ENCODE measurements at places on chromosomes 1 and 21. TPM values are rescaled to one million over a fixed set of nuclear protein-coding genes. Genes with fewer than 3 reads are reported as not detected.

FCRL4 gene
- not detected for polyA plus RNA-seq

GRCh38 chr1:20366463-20367115 is 75.9 kb downstream of the VWA5B1 start:
- DNase-seq = no peak

DNA sequence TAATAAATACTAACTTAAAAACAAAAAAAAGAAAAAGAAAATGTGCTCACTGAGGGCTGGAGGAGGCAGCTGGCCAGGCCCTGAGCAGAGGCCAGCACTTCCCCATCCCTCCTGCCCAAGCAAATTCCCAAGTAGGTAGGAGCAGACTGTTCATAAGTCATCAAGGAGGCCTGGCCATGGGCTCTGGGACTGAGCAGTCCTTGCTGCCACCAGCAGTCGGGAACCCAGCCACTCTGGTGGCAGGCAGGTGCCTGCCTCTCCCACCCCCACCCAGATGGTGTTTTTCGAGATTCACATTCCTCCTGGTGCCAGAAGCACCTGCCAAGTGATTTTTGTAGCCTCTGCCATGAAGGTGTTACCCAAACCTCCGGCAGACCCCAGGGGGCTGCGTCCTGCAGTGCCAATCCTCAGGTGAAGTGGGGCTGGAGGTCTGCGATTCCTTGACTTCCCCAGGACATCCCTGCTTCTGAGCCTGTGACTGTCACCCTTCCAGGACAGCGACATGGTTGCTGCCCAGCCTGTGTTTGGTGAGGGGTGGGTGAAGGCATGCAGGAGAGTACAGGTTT is 204.2 kb upstream of the TMEM51 start:
- no peak for DNase-seq

- DNase-seq = no peak
These were observed 53.1 kb upstream of the CACNA1E start for GRCh38 chr1:181430015-181430885.

DNA sequence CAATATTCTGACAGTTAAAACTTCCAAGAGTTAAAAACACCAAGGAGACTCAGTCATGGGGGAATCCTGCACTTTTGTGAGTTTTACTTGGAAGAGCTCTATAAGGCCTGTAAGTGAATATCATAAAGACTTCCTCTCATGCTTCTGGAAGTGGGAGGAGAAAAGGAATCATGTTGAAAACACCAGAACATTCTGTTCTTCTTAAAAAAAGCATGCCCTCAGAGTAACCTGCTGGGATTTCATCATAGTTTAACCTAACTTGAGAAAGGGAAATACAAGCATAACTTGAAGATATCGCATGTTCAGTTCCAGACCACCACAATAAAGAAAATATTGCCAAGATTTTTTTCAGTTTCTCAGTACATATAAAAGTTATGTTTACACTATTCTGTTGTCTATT is 51.9 kb downstream of the COL11A1 start:
- no peak for DNase-seq

GRCh38 chr1:157403203-157403602 is 149.1 kb downstream of the FCRL5 start:
- no peak for DNase-seq

DNA sequence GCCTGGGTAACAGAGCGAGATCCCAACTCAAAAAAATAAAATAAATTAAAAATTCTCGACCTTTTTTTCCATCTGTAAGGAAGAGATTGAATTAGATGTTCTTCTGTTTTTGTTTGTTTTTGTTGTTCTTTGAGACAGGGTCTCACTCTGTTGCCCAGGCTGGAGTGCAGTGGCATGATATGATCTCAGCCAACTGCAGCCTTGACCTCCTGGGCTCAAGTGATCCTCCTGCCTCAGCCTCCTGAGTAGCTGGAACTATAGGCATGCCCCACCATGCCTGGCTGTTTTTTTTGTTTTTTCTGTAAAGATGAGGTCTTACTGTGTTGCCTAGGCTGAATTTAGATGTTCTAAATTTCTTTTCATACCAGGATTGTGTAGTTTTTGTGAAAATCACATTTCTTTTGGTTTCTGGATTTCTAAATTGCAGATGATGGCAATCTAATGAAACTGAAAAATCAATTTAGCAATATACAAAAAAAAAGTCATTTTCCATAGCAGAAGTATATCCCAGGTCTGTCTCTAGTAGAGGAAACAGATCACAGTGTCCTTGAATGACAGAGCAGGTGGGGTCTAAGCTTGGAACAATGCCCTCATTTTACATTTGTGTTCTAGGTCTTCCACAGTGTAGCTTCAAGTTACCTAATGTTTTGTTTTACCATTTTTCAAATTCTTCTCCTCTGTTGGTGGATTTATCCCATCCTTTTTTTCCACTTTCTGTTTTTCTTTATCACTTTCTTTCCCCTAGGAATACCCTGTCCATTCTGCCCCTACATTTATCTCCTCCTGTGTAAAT is 20.3 kb downstream of the ZYG11A start:
- no peak for DNase-seq

GRCh38 chr1:23366598-23366997 is 3.0 kb downstream of the ZNF436 start:
- no peak for DNase-seq

Data from muscle of arm (tissue), 14 donors.